CD4-positive, alpha-beta T cell (primary cell): ENCODE measurements at places on chromosomes 16 and 17.
A peak's percentile ranks its signal among the peaks of the same experiment; 100 is the strongest.

- DNase-seq = no peak
Observed at GRCh38 chr16:14042706-14043105, 28.4 kb upstream of the MRTFB start.

DNA sequence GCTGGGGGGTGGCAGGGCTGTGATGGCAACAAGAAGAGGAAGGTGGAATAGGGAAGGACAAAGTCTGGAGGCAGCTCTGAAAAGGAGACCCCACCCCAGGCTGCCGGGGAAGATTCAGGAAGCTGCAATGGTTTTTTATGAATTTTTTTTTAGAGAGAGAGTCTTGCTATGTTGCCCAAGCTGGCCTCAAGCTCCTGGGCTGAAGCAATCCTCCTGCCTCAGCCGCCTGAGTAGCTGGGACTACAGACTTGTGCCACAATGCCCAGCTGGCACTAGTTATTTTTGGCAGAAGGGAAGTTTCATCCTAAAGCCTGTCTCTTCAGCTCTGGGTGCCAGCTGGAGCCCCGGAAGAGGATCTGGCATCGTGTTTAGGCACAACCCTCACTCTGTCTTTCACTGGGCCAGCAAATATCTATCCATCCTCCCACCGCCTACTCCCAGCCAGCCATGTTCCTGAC, 1.3 kb upstream of the CES3 start:
- DNase-seq = no peak

- no peak for DNase-seq
Observed at GRCh38 chr17:31158746-31159377, 64.1 kb downstream of the NF1 start.

DNA sequence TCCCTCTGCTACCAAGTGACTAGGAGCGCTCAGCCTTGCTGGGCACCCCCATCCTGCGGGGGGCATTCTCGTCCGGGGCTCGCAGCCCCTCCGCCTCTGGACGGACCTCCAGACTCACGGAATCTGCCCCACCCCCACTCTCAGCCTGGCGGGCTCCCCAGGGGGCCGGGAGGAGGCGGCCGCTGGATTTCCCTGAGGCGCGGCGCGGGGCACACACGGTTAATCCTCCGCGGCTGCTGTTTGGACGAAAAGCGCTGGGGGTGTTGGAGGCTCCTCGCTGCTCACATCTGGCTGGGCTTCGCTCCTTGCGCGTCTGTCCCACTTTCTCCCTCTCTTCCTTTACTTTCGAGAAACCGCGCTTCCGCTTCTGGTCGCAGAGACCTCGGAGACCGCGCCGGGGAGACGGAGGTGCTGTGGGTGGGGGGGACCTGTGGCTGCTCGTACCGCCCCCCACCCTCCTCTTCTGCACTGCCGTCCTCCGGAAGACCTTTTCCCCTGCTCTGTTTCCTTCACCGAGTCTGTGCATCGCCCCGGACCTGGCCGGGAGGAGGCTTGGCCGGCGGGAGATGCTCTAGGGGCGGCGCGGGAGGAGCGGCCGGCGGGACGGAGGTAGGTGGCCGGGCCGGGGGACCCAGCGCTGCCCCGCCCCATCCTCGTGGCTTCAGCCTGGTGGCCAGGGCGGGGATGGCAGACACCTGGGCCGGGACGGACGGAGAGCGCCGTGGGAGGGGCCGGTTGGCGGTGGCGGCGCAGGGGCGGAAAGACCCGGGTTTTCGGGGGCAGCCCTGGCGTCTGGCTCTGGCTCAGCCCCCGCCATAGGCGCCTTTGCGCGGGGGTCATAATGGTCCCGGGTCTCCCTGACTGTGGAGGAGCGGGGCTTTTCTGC, at the start of gene C1QTNF1:
Gene C1QTNF1 (plus strand): TSS at position 284 of the 886 bp plus-strand sequence. CDS start 19,800 bp downstream, outside the sequence.
- peak; percentile 61 for DNase-seq

DNA sequence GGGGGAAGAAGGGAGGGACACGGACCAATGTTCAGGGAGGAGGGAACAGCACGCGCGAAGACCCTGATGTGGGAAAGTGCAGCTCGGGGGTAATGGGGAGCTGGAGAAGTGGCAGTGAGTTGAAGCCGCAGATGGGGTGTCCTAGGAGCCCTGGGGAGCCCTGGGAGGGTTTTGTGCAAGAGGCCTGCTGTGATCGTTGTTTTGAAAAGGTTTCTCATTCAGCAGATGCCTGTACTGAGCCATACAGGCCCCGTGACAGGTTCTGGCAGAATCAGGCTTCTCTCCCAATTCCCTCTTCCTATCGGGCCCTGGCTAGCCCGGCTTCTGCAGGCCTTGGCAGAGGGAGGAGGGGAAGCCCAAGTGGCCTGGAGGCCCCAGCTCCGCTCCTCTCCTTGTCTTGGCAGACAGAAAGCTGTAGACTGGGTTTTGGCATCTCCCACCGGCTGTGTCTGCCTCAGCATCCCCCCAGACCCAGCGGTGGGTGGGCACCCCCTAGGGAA, 38.4 kb upstream of the EMP2 start:
- DNase-seq = no peak

- no peak for DNase-seq
Observed at GRCh38 chr16:12988071-12988470, 86.7 kb downstream of the SHISA9 start.

- no peak for DNase-seq
Observed at GRCh38 chr16:84618581-84619460, 943 bp upstream of the COTL1 start.

- no peak for DNase-seq
Observed at GRCh38 chr17:3025421-3026124, 37.8 kb downstream of the OR1D5 start.

DNA sequence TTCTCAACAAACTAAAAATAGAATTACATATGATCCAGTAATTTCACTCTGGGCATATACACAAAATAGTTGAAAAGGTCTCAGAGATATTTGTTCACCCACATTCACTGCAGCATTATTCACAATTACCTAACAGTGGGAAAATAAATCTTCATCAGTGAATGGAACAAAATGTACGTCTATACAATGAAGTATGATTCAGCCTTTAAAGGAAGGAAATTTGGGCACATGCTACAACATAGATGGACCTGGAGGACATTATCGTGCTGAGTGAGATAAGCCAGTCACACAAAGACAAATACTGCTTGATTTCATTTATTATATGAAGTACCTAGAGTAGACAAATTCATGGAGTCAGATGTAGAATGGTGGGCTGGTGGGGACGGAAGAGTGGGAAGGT, 47.0 kb downstream of the MFSD11 start:
- no peak for DNase-seq

- DNase-seq = no peak
Observed at GRCh38 chr16:81001330-81001729, 5.4 kb downstream of the CMC2 start.

GRCh38 chr16:83118365-83118764, 491.6 kb downstream of the CDH13 start:
- DNase-seq = no peak

- no peak for DNase-seq
Observed at GRCh38 chr16:84124257-84125073, 7.7 kb upstream of the MBTPS1 start.

GRCh38 chr16:21276090-21276489, 2.0 kb downstream of the CRYM start:
- DNase-seq = no peak

- no peak for DNase-seq
Observed at GRCh38 chr17:81021531-81022343, 13.2 kb upstream of the BAIAP2 start.

- DNase-seq = no peak
Observed at GRCh38 chr16:72400257-72401083, 228.5 kb upstream of the PMFBP1 start.

DNA sequence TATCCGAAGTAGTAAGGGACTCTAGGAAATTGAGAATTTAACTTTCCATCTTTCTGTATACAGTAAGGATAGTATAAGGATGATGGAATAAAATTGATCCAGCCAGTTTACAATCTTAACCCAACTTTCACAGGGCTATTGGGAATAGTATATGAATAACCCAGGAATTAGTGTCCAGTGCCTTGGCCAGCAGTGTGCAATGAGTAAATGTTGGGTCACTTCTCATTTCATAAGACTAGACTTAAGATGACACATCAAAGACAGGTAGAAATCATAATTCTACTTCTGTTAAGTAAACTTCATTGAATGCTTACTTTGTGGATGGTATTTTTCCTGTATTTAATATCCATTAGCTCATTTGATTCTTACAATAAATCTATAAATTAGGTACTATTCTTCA, 949.6 kb upstream of the GOT2 start:
- no peak for DNase-seq

DNA sequence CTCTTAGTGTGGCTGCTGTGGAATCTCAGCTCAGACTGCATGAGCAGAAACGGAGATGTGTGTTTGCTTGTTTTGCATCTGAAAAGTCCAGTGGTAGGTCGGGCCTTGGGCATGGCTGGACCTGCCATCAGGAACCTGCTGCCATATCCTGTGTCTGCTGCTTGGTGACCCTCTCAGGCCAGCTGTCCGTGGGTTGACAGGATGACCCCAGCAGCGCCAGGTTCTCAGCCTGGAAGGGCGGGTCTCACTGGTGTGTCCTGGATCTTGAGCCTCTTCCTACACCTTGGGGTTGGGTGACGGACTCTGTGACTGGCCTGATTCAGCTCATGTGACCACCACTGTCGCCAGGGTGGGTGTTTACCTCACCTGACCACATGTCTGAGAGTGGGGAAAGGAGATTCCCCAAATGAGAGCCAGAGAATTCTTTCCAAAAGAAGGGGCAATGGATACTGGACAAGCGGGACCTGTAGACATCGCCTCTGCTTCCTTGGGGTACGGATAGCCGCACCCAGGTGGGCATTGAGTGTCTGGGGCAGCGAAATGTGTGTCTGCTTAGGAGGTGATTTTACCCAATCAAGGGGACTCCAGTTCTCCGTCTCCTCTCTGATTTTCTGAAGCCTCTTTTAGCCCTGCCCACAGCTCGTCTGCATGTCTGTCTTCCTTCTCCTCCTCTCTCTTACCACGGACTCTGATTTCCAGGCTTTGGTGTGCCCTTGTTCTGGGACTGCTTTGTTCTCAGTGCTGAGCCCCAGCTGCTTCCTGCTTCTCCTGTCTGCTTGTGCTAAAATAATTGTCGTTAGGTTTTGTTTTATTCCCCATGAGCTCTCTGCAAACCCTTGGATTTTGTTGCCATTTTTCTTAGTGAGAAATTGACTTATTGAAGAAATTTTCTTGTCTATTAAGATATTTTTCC, 399.7 kb downstream of the CPPED1 start:
- no peak for DNase-seq

- DNase-seq = no peak
Observed at GRCh38 chr16:81861915-81862314, 82.8 kb downstream of the PLCG2 start.

GRCh38 chr17:74545843-74546230, at the start of gene CD300C:
CD300C (minus strand) TSS chr17:74546115; CDS start chr17:74545782, 333 bp downstream.
- peak; percentile 57 for DNase-seq

DNA sequence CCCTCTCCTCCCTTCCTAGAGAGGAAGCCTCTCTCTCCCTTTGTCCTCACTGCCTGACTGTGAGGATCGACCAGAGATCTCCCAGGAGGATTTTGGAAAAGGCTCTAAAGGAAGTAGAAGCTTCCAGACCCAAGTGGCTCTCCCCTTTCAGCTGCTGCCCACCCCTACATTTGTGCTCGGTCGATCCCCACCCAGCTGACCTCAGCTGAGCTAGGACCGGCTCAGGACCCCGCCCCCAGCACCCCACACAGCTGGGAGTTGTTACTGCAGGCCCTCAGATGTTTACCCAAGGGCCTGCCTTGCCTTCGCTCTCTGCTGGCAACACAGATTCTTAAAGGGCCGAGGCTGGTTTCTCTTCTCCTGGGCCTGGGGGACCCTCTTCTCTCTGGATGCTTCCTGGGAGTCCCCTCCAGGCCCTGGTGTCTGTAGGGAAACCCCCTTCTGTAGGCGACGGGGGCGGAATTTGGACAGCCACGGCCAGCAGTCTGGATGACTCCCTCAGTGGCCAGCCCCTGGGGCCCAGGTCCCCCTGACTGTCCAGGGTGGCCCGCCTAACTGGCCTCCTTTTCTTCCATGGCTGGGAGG, 26.9 kb upstream of the TIMP2 start:
- no peak for DNase-seq

- peak; percentile 21 for DNase-seq
Observed at GRCh38 chr16:22206842-22207714, 1.0 kb downstream of the EEF2K start.

DNA sequence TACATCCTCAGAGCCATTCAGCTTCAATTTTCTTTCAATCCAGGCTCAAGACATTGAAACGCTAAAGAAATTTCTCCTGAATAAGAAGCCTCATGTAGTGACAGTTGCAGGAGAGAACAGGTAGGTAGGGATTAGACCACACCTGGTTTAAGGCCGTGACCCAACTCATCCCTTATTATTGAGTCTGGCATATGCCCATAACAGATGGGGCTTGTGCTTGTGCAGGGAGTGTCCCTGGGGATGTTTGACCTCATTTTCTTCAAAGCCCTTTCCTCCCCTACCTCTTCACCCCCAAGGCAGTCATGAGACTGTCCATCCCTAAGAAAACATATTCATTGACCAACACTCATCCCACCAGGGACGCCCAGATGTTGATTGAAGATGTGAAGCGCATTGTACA, 24.3 kb downstream of the SUPT6H start:
- DNase-seq = no peak

DNA sequence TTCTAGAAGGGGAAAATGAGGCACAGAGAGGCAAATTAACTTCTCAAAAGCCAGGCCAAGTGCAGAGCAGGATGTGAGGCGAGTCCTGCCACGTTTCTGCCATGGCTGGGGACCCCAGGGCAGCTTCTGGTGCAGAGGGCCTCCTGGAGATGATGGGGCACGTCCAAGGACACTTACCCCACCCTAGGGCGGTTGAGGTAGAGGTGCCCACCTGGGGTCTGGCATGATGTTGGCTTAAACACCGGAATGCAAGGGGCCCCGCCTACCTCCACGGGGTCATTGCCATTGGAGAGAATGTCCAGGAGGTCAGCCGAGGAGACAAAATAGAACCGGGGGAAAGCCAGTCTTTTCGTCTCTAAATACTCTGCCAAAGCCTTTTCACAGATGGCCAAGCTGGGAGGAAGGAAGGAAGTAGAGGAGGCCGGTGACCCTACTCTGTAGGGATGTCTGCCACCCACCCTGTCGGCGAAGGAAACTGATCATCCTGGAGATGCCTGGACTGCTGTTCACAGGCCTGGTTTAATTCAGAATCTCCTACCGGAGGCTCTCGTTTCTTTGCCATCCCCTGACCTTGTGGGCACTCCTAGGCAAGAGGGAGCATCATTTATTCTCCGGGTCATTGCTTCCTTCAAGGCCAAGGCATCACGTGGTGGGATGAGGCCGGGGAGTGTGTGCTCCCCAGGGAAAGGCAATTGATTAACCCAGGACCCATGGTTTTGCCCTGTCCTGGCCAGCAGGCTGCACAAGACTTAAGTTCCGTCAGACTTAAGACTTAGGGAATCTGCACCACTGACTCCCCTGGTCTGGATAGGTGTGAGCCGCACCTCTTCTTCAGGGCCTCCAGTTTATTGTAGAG, 70.5 kb downstream of the DNAH17 start:
- no peak for DNase-seq
